ENCODE measurements at places on chromosomes 2 and 18.
A peak's percentile ranks its signal among the peaks of the same experiment; 100 is the strongest.

- no peak for DNase-seq
These were observed 184.0 kb downstream of the SEPTIN10 start for GRCh38 chr2:109429567-109430328.

DNA sequence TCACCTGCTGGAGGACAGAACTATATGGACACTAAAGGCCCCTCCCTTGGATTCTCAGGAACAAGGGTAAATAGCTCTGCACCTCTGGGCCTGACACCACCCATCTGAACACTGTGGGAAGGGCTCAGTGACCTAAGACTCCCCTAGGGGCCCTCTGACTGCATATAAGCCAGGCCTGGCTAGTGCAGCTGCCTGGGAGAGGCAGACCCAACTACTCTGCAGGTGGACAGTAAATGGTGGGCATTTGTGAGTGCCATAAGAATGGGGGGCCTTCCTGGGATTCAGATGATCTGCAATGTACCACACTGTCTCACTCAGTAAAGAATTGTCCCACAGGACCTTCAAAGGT lies 11.2 kb upstream of the WIPF1 start:
- DNase-seq: no peak

DNA sequence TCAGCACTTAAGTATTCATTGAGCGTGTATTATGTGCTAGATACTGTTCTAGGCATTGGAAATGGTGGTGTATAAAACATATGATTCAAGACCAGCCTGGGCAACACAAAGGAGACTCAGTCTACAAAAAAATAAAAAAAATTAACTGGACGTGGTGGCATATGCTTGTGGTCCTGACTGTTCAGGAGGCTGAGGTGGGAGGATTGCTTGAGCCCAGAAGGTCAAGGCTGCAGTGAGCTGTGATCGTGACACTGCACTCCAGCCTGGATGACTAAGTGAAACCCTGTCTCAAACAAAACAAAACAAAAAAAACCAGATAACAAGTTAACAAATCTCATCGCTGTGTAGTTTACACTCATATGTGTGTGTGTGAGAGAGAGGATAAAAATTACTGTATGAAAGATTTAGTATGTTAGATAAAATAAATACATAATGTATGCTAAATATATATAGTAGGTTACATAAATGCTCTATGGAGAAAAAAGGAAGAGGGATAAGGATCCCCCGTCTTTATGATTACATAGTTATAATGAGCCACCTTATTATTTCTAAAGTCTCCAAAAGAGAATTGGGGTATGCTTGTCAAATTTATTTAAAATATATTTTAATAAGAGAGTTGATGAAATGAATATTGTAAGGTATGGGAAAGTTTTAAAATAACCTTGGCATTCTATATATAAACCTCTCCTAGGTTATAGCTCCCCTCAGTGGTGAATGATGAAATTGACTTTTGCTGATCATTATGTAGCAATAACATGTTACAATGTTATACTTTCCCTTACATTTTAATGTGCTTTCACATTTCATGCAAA lies 69.2 kb downstream of the EHBP1 start:
- peak; percentile 67 for DNase-seq

DNA sequence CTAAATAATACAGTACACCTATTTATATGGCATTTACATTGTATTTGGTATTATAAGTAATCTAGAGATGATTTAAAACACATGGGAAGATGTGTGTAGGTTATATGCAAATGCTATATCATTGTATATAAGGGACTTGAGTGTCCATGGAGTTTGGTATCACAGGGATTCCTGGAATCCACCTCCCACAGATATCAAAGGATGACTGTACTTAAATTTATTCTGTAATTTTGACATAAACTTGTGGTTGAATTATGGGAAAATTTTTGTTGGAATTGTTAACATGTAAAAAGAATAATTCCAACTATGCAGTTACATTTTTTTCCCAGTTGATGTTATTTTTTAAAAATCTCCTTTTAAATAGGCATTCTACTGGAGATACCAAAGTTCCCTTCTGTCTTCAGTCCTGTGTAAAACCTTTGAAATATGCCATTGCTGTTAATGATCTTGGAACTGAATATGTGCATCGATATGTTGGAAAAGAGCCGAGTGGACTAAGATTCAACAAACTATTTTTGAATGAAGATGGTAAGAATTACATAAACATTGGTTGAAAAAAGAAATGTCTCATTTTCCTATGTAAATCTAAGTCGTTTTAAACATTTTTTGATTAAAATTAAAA lies 24.1 kb downstream of the GLS start:
- peak; percentile 83 for DNase-seq

- peak; percentile 68 for DNase-seq
These were observed 92.6 kb upstream of the TSPYL6 start for GRCh38 chr2:54348646-54349045.

- peak; percentile 57 for DNase-seq
These were observed 61.7 kb downstream of the CCDC88A start for GRCh38 chr2:55357927-55358326.
